ENCODE measurements at places on chromosomes 3 and 15.

GRCh38 chr15:80662129-80662528 is 33.0 kb upstream of the ABHD17C start:
- DNase-seq, result no peak

GRCh38 chr15:68271854-68272471 is 5.6 kb upstream of the FEM1B start:
- peak; percentile 46 for DNase-seq

DNA sequence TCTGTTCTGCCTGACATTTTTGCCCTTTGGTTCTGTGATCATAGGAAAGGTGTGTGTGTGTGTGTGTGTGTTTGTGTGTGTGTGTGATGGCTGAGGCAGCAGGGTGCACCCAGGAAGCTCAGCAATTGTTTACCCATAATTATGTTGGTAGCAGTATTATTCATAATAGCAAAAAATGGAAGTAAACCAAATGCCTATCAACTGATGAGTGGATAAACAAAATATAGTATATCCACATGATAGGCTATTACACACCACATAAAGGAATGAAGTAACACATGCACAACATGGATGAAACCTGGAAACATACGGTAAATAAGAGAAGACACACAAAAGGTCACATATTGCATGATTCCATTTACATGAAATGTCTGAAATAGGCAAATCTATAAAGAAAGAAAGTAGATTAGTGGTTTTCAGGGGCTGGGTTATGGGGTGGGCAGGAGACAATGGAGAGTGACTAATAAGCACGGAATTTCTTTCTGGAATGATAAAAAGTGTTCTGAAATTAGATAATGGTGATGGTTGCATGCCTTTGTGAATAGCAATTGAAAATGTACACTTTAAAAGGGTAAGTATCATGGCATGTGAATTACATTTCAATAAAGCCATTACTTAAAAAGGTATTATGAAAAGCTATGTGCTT is 167.2 kb downstream of the POLR2M start:
- no peak for DNase-seq

DNA sequence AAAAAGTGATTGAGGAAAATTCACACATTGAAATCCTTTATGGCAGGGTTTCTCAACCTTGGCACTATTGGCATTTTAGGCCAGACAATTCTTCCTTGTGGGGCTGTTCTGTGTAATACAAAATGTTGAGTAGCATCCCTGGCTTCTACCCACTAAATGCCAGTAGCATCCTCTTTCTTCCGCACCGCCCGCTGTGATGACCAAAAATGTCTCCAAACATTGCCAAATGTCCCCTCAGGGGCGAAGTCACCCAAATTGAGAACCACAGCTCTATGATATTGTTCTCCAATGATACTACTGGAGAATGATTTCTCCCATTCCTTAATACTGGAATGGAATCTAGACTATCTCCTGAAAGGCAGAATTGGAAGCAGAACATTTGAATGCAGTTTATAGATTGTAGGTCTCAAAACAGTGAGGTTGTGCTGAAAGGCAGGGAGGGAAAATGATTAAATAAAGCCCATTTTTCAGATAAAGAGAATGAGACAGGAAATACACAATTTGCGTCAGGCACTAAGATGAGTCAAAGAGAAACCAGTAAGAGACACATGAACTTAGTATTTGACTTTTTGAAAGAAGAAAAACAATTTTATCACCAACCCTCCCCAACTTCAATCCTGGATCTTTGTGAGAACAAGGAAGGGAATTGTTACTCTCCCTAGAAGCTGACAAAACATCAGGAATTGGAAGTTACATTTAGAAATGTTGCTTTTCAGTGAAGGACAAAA is 101.6 kb upstream of the TNIK start:
- no peak for DNase-seq

- DNase-seq, result no peak
Measured at GRCh38 chr15:78149805-78150751, 916 bp downstream of the IDH3A start.

DNA sequence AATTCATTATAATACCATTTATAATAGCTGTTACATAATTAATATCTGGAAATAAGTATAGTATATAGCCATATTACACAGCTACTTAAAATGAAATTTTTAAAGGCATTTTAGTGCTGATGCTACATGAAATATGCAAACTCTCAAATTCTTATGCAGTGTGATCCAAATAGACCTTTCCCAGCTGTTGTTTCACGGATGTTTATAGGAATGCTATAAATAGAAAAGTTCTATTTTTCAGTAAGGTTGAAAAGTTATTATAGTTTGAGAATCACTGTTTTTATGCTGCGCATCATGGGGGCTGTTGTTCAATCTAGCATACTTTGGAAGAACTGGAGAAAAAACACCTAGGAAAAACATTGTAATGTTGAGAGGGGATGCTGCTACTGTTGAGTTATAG is 147.7 kb upstream of the TRIM42 start:
- DNase-seq, result no peak

GRCh38 chr3:62622553-62623174 is 249.3 kb upstream of the FEZF2 start:
- no peak for DNase-seq

- no peak for DNase-seq
Measured at GRCh38 chr15:85280203-85280602, 100.2 kb upstream of the AKAP13 start.

- DNase-seq, result no peak
Measured at GRCh38 chr15:66254089-66254950, 770 bp upstream of the MEGF11 start.

DNA sequence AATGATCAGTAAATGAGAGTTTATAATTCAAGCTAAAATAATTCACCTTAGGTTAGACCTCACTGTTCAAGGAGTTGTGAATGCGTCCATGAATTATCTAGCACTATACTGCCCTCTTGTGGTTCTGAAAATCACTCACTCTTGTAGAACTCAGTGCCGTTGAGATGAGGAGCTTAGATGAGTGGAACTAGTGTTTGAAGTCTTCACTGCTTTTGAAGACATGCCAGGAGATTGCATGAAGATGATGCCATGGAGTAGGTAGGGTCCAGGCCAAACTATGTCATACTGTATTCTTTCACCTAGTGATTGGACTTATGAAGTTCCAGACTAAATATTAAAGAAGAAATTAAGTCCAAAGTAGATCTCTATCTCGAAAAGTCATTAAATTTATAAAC is 28.8 kb downstream of the LYSMD4 start:
- DNase-seq, result peak; percentile 71

GRCh38 chr15:38378161-38378560 is 75.8 kb upstream of the FAM98B start:
- no peak for DNase-seq

DNA sequence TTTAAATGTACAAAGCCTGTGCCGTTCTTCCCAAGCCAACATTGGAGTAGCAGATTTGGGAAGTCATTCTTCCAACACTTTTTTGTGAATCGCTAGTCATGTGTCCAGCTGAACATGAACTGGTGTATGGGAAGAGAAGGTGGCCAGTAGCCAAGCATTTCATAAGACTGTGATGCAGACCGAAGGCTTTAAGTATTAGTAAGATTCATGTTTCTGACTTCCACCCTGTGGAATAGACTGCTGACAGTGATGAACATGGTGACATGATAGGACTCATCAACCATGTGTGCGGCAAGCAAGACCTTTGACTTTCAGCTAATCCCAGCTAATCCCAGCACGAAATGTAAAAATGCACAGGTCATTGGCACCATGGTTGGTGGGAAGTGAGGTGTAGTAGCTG is 48.3 kb upstream of the THSD4 start:
- DNase-seq, result no peak

DNA sequence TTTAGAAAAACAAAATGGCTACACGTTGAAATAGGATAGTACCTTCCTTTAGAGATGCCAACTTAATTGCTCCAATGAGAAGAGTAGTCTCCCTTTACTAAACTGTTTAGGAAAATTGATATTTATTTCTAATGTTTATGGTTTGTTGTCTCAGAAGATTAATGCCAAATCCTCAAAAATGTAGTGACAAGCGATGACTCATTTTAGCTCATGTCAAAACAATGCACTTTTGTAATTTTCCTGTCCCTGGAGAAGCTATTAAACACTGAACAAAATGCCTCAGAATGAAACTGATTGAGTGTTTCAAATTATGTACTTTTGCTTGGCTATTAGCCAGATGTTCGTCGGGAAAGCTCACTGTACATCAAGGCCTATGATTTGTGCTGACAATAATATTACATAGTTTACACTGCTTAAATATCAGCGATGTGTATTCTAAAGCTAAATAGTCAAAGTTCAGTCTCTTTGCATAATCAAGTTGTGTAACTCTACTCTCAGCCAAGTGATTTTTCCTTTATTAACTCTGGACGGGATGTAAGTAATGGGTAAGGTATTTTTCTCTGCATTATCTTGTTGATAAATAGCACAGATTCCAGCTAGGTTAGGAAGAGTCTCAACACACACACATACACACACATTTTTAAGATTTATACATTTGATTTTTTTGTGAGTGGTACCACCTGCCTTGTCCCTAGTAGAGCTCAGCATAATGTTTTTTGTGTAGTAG is 83.7 kb downstream of the CMSS1 start:
- DNase-seq, result peak; percentile 68

DNA sequence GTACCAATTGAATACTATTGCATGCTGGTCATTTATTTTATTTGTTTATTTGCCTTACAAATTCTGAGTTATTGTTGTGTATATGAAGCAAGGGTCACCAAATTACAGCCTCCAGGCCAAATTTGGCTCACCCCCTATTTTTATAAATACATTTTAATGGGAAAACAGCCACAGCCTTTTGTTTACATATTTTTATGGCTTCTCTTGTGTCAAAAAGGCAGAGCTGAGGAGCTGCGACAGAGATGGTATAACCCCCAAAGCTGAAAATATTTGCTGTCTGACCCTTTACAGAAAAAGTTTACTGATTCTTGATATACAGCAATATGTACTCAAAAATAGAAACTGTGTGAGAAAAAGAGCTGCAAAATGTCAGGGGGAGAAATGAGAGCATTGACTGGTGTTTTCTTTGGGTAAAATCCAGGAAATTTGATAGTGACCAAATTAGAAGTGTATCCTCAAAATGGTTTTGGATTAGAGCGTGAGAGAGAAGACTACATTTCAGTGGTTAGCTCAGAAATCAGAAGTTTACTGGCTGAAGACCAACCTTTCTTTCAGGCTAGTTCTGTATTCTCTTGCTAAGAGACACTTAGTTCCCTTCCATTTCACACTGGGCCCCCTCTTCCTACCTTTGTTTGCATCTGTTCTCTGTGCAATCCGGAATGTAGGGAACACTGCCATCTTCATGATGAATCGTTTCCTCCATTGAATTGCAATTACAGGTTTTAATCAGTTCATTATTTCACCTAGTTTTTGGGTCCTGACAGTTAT is 757.8 kb downstream of the AGBL1 start:
- DNase-seq, result no peak

DNA sequence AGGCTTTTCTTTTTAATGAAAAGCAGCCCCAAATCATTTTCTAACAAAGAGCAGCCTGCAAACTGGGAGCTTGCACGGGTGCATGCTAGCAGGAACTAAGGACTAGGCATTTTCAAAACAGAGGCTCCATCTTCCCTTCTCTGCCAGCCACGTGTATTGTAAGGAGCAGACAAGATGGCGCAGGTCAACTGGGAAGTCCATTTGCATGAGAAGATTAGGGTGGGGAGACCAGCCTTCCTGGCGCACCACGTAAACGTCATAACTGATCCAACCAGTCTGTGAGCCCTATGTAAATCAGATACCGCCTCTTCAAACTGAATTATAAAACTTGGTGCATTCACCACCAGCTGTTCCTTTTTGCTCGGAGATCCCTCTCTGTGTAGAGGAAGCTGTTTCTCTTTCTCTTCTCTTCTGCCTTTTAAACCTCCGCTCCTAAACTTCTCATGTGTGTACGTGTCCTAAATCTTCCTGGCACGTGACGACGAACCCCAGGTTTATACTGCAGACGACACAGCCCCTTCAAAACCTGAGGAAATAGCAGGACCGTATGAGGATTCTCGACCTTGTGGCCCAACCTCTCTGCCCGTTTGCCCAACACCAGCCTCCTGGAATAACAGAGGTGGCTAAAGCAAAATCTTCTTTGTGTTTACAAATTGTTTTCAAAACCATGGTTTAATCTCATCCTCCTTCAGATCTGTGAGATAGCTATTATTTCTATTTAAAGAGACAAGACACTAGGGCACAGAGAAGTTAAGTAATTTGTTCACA is 26.4 kb upstream of the SLC30A4 start:
- DNase-seq, result no peak

DNA sequence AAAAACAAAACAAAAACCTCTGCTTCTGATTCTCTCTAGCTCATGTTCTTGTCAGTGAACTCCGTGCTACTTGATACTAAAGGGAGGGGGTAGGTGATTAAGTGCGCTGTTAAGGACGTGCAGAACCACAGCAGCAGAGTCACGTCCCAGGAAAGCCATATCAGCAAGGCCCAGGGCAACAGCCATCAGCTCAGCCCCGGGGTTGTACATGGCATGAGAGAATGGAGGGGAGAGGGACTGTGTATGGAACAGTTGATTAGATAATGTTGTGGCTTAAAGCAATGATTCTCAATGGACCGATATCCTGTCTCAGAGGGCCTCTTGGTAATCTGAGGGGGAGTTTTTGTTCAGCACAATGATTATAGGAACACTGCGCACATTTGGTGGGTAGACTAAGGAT is 27.6 kb downstream of the C2CD4A start:
- no peak for DNase-seq

- no peak for DNase-seq
Measured at GRCh38 chr15:100891307-100892012, 11.8 kb downstream of the ALDH1A3 start.

DNA sequence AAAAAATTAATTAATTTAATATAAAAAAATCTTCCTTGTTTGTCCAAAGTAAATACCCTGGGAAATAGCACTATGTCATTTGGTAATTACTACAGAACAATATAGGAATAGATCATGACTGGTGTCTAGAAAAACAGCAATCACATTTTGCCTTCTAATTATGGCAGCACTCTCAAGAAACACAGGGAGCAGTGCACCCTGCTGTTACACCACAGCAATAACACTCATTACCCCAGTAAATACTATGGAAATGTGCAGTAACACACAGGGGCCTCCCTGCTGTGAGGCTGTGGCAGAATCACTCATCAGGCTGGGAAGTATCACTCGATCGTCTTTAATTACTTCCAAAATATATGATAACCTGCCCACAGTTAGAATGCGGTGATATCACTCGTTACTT is 646.0 kb downstream of the TUSC7 start:
- no peak for DNase-seq

GRCh38 chr3:139534992-139535879 is 4.3 kb downstream of the RBP1 start:
- DNase-seq, result no peak

All from GM04504 (cell line).